Naive B cell (primary cell): ENCODE measurements at places on chromosomes 12 and 14.

- DNase-seq: no peak
These were observed 5.3 kb upstream of the BEGAIN start for GRCh38 chr14:100592461-100592891.

DNA sequence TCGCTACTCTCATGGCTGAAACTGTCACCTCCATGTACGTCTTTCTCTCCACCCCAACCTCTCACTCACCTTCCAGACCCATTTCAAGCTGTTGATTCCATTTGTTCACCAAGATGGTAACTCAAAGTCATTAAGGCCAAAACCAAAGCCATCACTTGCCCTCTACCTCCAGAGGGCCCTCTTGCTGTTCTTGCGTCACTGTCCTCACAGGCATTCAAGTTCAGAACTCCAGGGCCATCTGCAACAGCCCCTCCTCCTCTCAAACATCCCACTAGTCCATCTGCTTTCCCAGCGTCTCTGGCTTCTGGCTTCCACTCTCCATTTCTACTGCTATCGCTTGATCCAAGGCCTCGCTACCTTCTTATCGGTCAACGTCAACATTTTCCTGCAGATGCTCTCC, 74.5 kb downstream of the VWF start:
- DNase-seq: no peak

DNA sequence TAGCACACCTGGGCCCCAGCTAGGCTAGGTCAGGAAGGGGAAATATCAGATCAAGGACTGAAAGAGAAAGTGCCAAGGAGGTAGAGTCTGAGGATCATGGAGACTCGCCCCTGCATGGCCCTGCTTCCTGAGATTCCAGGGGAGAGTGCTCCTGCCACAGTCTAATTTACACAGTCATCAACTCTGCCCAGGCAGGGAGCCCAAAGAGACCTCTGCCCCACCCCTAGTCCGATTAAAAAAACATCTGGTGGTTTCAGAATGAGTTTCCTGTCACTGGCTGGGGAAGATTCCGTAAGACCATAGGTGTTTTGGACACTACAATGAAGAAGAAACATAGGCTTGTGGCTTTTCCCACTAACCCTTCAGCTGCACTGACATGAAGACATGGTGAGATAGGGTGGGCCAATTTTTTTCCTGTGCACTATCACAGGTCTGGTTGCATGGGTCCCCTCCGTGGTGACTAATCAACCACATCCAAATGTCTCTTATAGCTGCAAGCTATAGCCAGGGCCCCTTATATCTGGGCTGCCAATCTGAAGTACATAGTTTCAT, 31.5 kb upstream of the GZMB start:
- DNase-seq: peak; percentile 22

GRCh38 chr14:51248016-51248987, 8.3 kb downstream of the TMX1 start:
- peak; percentile 10 for DNase-seq

GRCh38 chr14:63544591-63545299, 1.6 kb upstream of the PPP2R5E start:
- no peak for DNase-seq

GRCh38 chr14:51726166-51726899, 74.6 kb downstream of the FRMD6 start:
- DNase-seq: no peak

- no peak for DNase-seq
These were observed 52.3 kb downstream of the SOCS2 start for GRCh38 chr12:93624595-93625294.

- DNase-seq: no peak
These were observed 400 bp downstream of the LRP1 start for GRCh38 chr12:57128519-57129247.

- DNase-seq: no peak
These were observed 11.1 kb downstream of the SSH1 start for GRCh38 chr12:108846290-108846701.

DNA sequence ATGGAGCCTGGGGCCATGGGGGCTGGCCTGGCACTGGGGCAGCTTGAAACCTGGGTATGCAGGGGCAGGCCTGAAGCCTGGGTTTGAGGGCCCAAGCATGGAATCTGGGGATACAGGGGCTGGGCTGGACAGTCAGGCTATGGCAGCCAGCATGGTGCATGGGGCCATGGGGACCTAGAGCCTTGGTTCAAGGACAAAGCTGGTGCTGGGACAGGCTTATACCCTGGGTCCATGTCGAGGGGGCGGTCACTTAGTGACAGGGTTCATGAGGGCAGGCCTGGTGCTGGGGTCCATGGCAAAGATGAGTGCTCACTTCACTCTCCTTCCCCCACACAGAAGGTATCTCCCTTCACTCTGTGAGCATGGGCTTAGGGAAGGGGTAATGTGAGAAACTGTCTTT, 116.2 kb downstream of the BBS10 start:
- no peak for DNase-seq

GRCh38 chr12:105761075-105761474, 377.7 kb downstream of the NUAK1 start:
- DNase-seq: no peak

GRCh38 chr12:90149453-90149852, 440.8 kb upstream of the ATP2B1 start:
- no peak for DNase-seq

GRCh38 chr14:105471823-105472485, 2.7 kb upstream of the CRIP2 start:
- no peak for DNase-seq

DNA sequence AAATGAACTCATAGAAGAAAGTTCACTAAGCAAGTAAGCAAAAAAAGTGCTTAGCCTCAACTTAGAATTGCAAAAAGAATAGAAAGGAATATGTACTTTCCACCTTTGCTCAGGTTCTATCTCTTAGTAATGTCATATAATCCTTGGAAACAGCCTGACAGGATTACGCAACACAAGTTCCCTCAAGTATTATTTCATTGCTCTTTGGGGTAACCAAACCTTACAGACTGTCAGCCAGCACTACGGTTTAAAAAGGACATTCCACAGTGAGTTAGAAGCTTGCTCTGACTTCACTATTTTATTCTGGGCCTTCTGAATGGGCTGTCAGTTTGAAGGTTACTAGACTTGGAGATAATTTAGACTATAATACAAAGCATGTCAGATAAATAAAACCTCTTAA, 264.0 kb downstream of the ATXN7L3B start:
- DNase-seq: no peak

- no peak for DNase-seq
These were observed 52.7 kb downstream of the ESRRB start for GRCh38 chr14:76428611-76429010.

DNA sequence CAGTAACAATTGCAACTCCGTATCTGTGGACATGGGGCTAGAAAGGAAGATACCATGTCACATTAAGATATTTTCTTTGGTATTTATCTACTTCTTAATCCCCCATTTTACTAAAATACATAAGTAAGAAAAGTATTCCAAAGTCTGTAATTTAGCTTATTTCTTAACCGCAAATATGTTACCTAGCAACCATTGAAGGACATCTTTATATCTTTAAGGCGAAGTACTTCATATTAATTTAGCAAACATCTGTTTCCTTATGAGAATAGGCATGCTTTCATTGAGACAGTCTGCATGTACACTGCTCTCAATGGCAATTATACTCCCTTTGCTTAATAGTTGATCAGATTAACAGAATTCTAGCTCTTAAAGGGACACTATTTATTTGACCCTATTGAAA, 88.8 kb downstream of the NAV3 start:
- DNase-seq: no peak

DNA sequence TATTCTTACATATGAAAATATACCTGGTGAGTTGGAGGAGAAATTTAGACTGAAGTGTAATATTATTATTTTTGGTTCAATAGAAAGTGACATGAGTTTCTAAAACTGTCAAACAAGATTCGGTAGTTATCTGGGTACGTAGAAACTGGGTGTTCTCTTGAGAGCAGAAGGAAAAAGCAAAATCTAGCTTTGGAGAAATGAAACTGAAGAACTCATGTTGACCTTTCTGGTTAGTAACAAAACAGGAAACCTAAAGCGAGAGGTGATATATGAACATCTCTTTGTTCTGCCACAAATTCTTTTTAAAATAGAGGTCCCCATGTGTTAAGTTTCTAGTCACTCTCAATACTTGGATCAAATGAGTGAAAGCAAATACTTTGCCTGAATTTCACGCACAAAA, 401.7 kb downstream of the TRHDE start:
- DNase-seq: no peak

- no peak for DNase-seq
These were observed 102.0 kb upstream of the CDKN3 start for GRCh38 chr14:54294802-54295201.

DNA sequence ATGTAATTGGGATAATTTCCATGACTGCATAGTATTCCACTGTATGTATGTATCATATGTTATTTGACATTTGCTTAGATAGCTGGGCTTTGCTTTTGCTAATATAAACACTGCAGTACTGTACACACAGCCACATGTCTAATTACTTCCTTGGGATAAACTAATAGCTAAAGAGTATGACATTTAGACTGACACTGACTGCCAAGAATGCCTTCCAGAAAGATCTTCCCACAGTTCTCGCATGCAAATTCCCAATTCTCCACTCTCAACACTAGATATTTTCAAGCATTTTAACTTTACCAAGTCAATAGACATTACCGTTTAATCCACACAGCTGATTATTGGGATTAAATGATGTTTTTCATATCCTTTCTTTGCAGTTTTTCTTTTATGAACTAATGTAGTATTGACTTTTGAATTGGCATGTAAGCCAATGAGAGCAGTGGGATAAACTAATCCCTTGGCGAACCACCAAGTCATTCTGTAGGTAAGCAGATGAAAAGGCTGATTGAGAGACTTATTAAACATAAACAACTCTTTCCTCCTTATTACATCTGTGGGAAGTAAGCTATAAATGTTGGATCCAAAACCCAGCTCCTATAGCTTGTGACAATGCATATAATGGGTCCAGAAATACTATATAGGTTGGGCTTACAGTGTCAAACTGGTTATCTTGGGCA, 55.5 kb downstream of the STON2 start:
- no peak for DNase-seq

DNA sequence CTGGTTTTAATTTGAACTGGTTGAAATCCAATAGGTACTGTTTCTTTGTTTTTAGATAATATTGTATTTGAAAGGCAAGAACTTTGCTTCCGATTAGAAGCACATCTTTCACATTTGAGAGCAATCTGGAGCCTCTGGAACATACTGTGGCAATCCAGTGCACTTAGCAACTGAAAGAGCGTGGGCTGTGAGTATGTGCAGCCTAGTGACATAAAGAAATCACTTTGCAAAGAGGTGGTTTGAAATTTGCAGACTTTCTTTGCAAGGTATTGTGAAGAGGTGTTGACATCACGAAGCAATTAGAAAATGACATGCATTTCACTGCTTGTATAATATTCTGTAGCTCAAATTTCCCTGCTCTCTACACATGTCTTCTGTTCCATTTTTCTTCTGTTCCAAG, 23.5 kb upstream of the CFAP54 start:
- no peak for DNase-seq

DNA sequence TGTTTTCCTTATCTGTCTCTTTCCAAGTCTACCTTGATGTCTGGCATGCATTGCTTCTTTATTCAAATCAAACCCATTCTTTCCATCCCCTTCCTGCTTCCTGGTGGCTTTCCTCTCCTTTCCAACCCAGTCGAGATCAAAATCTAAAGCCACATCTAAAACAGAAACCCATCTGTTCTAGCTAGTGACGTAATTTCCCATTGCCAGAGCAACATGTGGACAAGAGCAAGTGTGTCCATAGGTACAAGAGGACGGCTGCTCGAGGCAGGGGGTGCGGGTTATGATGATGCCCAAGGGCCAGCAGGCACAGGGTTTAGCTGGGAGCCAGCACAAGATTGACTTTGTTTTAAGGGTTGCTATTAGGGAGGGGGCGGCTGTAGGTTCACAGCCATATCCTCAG, 7.0 kb downstream of the KRT80 start:
- DNase-seq: no peak

DNA sequence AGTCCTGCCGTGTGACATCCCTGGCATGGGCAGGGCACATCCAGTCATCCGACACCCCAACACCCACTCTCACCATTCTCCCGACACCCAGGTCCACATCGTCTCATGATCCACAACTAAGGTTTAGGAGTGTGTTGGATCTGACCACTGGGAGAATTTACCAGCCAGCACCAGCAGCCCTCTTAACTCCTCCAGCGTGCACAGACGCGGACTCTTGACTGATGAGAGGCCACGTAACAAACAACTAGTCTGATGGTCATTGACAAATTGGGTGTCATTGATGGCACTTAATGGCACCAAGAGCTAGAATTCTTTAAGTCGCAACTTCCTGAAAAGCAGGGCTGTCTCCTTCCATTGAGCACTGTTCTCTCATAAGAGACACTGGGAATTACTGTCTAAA, 203.0 kb upstream of the SFSWAP start:
- no peak for DNase-seq

DNA sequence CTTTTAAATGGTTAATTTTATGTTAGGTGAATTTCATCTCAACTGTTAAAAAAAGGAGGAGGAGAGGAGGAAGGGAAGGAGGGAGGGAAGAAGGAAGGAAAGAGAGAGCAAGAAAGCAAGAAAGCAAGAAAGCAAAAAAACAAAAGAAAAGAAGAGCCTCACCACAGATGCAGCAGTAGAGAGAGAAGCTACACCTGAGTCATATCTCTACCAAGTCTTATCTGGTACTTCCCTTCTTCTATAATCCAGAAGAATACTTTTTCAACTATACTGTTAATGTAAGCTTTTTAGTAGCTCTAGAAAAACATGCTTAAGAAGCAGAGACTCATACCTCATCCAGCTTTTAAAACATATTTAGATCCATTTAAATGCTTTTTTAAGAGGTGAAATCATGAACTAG, 5.6 kb upstream of the IL26 start:
- no peak for DNase-seq

DNA sequence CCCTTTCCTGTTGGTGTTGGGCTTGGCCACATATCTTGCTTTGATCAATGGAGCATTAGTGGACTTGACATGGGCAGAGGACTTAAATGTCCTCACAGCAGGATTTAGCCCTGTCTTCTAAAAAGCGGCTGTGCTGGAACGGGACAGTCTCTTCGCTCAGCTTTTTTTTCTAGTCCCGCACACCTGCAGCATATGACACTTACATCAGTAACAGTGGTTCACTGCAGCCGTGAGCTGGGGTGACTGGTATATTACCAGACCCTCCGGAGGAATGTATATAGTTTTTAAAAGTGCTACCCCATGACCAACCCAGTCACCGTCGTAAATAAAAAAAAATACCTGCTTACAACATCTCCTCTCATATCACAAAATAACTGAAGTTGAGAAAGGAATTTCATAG, 164.5 kb downstream of the CRADD start:
- no peak for DNase-seq
